ENCODE measurements at places on chromosomes 1 and 21. TPM values are rescaled to one million over a fixed set of nuclear protein-coding genes. Genes with fewer than 3 reads are reported as not detected.

GRCh38 chr1:237687804-237688203, 202.9 kb downstream of the ZP4 start:
- no peak for DNase-seq

- no peak for DNase-seq
These were observed 1.2 kb upstream of the CAMK2N1 start for GRCh38 chr1:20487236-20487590.

GRCh38 chr1:109272831-109273547, 10.0 kb downstream of the PSRC1 start:
- DNase-seq, result no peak

- no peak for DNase-seq
These were observed 243.4 kb downstream of the TRABD2B start for GRCh38 chr1:47753808-47754207.

GRCh38 chr1:180252638-180253536, 22.8 kb downstream of the LHX4 start:
- no peak for DNase-seq

The IFNAR2 gene
- total RNA-seq, result 23.3 TPM

The LCE2C gene
- not detected for total RNA-seq

All from astrocyte (in vitro differentiated cells and primary cell).